Left kidney (tissue), 8 donors: ENCODE measurements at places on chromosomes 13 and 19. TPM values are rescaled to one million over a fixed set of nuclear protein-coding genes. Genes with fewer than 3 reads are reported as not detected.

ZNF682 gene
- 27.9 TPM for polyA plus RNA-seq

SOX1 gene
- polyA plus RNA-seq, result not detected

TMPRSS9 gene
- 0.60 TPM for polyA plus RNA-seq

MADCAM1 gene
- polyA plus RNA-seq, result 1.8 TPM

CPB2 gene
- 0.27 TPM for polyA plus RNA-seq
